Eye (tissue), 1 donor: ENCODE measurements at places on chromosomes 7 and 10.

DNA sequence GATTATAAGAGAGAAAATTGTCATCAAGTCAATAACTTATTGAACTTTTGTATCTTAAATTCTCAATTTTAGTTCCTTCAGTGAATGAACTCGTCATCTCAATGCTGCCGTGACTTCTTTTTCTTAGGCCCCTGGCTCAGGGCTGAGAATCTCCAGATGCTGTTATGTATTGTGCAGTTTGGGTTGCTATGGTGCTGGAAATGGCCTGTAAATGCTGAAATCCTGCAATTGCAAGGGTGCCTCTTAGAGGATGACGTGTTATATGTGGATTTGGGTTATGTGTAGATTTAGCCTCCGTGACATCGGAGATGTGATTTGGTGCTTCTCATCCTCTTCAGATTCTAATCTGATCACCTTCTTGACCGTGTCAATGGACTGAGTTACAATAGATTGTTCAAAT is 55.7 kb upstream of the ZRANB1 start:
- peak; percentile 27 for DNase-seq

DNA sequence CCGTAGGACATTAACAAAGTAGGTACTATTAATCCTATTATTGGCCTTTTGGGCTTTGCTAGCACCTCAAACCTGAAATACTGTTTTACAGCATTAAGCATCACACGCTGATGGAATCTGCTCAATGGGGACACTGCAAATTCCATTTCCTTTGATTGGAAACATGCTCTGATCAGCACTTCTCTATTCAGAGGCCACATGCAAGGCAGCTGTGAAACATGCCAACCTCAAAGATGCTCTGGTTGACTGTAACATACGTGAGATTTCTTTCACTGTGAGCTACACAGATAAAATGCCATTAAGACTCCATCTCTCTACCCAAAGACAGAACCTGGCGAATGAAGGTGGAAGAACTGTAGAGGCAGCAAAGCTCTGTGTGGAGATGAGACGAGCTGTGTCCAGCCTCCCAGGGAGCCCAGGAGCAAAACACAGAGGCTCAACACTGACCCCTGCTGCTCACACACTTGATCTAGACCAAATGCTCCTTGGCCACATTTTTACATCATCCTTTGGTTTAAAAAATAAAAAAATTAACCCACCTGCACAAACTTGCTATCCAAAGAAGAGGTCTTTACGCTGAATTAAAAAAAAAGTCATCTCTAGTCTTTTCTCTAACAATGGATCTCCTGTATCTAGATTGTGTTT is 8.0 kb downstream of the RSU1 start:
- DNase-seq = peak; percentile 26

GRCh38 chr7:90560730-90561129 is 35.4 kb upstream of the CDK14 start:
- no peak for DNase-seq

DNA sequence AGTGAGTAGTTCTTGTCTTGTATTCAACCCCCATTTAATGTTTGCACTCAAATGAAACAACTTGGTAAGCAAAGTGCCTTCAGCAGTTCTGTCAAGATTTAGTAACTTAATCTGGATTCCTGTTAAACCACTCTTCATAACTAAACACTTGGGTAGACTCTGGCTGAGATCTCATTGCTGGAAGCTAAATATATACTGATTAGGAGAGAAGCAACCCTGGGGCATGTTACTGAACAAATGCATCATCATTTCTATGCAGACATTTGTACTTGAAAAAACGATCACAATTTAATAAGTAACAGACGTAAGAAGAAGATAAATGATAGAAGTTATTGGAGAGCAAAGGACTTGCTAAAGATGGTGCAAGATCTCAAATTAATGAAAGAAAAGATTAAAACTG is 308.4 kb upstream of the POM121L12 start:
- no peak for DNase-seq

DNA sequence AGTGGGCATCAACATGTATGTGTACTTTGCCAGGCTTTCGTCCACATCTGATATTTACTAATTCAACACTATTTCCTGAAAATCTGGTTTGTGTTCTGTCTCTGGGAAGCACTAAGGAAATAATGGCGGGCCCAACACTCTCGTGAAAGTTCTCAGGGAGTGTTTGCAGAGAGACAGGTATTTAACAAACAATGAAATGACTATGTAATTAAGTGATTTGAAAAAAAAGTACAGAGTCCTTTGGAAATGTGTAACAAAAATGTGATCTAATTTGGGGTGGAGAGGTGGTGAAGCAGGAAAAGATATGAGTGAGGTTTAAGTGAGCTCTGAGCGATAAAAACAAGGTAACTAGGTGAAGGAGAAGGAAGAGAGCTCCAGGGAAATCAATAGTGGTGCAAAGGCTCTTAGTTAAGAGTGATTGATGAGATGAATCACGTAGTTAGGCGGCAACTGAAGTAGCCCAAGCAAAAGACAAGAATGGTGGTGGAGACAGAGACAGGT is 95.3 kb upstream of the DNAJB12 start:
- no peak for DNase-seq
